Osteocyte (in vitro differentiated cells): ENCODE measurements at places on chromosomes 2 and 18. TPM values are rescaled to one million over a fixed set of nuclear protein-coding genes. Genes with fewer than 3 reads are reported as not detected.

Gene CENPA
- total RNA-seq = 4.6 and 5.1 TPM in 2 replicates

GRCh38 chr18:42100911-42101310 is 145.9 kb downstream of the PIK3C3 start:
- no peak for DNase-seq
- H3K27me3 ChIP-seq = peaks cover 7% of the 10 kb centered on the region
- no peaks in the 10 kb centered on the region for H3K36me3 ChIP-seq
- no peak overlapping the region for H3K4me3 ChIP-seq

Gene DSC3
- 5.6 and 5.8 TPM in 2 replicates for total RNA-seq

Gene GAD1
- total RNA-seq = not detected in 2 replicates

- H3K27me3 ChIP-seq = no peaks in the 10 kb centered on the region
- H3K36me3 ChIP-seq = no peaks in the 10 kb centered on the region
- H3K4me1 ChIP-seq = peaks cover 23% of the 10 kb centered on the region
- H3K4me3 ChIP-seq = no peak overlapping the region
These were observed 36.0 kb downstream of the SULT1C2 start for GRCh38 chr2:108324531-108325255.

Gene GPBAR1
- not detected in 2 replicates for total RNA-seq

DNA sequence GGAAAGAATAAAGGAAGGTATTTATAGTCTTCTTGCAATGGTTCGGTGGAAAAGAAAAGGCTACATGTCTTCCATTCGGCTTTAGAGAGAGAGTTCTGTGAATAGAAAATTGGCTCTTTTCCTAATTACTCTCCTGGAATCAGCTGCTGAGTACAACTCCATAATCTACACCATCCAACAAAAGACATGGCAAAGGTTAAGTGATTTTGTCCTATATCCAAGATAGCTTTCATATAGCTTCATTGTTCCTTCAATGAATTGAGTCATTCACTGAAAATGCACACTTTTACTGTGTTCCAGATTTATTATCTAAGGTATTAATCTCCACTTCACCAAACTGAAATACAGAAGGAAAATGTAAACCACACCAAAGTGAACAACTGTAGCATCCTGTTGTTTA is 514.5 kb downstream of the LRRTM4 start:
- H3K4me3 ChIP-seq = no peak overlapping the region
- H3K36me3 ChIP-seq = no peaks in the 10 kb centered on the region
- DNase-seq = no peak
- no peaks in the 10 kb centered on the region for H3K27me3 ChIP-seq

GRCh38 chr2:60745761-60746160 is 10.3 kb upstream of the PAPOLG start:
- no peak for DNase-seq
- no peaks in the 10 kb centered on the region for H3K36me3 ChIP-seq
- peaks cover 15% of the 10 kb centered on the region for H3K27me3 ChIP-seq
- H3K27ac ChIP-seq = no peak overlapping the region
- H3K4me1 ChIP-seq = peaks cover 11% of the 10 kb centered on the region
- no peak overlapping the region for H3K4me3 ChIP-seq

Gene SKOR2
- total RNA-seq = not detected in 2 replicates

GRCh38 chr2:101752716-101753616 is 55.5 kb downstream of the MAP4K4 start:
- no peaks in the 10 kb centered on the region for H3K27me3 ChIP-seq
- no peak for DNase-seq
- peak overlapping the region; percentile 79 for H3K27ac ChIP-seq
- peaks cover 74% of the 10 kb centered on the region for H3K4me1 ChIP-seq
- H3K4me3 ChIP-seq = peak overlapping the region; percentile 52

Gene DPP4
- total RNA-seq = not detected in 2 replicates

DNA sequence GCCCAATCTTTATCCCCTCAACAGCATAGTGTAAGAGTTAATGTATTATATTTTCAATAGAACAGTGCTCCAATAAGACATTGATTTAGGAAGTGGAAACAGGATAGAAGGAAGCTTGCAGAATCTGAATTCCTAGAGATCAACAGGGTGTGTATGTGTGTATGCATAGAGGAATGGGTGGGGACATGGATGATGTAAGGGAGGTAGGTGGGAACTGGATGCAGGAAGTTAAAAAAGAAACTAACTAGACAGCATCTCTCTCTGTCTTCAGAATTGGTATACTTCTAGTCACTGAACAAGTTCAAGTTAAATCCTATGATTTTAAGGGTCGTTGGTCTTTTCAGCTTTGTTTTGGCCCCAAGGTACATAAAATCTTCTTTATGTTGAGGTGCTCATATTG is 196.6 kb downstream of the PMAIP1 start:
- no peak overlapping the region for H3K27ac ChIP-seq
- no peak for DNase-seq
- H3K4me3 ChIP-seq = no peak overlapping the region
- no peaks in the 10 kb centered on the region for H3K4me1 ChIP-seq
- no peaks in the 10 kb centered on the region for H3K36me3 ChIP-seq

GRCh38 chr18:34990597-34990996 is 50.6 kb upstream of the MAPRE2 start:
- H3K4me1 ChIP-seq = peaks cover 41% of the 10 kb centered on the region
- peaks cover 4% of the 10 kb centered on the region for H3K36me3 ChIP-seq
- H3K27ac ChIP-seq = peak overlapping the region; percentile 74
- no peaks in the 10 kb centered on the region for H3K27me3 ChIP-seq
- H3K4me3 ChIP-seq = no peak overlapping the region

DNA sequence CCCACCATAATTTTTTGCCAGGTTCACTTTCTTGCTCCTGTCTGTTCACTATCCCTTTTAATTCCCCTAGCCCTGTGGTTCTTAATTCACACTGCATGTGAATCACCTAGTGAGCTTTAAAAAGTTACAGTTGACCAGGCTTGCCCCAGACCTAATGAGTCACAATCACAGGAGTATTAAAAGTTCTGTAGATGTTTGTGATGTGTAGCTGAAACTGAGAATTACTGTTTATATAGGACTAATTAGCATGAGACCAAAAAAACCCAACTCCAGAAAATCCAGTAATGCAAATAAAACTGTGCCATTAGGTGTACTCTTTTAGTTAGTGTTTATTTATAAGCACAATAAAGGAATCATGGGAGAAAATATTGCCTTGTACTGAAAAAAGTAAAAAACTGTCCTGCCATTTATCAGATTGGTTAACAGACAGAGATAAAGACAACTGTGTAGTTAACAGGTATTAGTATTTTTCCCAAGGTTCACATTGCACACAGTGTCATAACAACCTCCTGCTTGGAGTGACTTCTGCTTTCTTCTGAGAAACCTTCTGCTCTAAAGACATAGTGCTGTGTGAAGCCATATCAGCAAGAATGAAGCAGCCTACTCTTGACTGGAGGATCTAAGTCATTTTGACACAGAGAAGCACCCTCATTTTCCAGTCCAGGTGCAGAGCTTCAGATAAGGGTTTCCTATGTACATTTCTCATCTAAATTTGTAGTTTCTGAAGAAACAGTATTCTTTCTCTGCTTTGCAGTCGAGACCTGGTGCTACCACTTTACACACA is 39.0 kb downstream of the VAPA start:
- no peaks in the 10 kb centered on the region for H3K4me1 ChIP-seq
- H3K36me3 ChIP-seq = peaks cover 41% of the 10 kb centered on the region
- no peaks in the 10 kb centered on the region for H3K27me3 ChIP-seq
- H3K4me3 ChIP-seq = no peak overlapping the region

DNA sequence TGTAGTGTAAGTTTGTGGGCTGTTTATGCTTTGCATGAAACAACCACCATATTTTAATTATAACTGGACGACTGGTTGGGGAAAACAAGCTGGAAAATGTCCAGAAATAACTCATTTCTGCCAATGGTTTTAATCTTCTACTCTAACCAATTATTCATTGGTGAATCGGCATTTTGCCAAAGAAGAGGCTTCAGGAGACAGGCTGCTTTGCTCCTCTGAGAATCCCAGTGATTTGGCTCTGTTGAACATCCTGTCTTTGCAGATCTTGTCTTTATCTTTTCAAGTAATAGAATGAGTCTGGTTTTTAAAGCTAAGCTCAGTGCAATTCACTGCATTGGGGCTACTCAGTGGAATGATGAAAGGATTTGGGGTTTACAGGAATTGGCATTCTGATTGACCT is 109.6 kb downstream of the APOB start:
- H3K27me3 ChIP-seq = peaks cover 12% of the 10 kb centered on the region
- peaks cover 41% of the 10 kb centered on the region for H3K4me1 ChIP-seq
- no peaks in the 10 kb centered on the region for H3K36me3 ChIP-seq
- no peak overlapping the region for H3K27ac ChIP-seq
- no peak for DNase-seq

Gene GAL3ST2
- 0.48 TPM in 1 of 2 replicates, not detected in the other for total RNA-seq

DNA sequence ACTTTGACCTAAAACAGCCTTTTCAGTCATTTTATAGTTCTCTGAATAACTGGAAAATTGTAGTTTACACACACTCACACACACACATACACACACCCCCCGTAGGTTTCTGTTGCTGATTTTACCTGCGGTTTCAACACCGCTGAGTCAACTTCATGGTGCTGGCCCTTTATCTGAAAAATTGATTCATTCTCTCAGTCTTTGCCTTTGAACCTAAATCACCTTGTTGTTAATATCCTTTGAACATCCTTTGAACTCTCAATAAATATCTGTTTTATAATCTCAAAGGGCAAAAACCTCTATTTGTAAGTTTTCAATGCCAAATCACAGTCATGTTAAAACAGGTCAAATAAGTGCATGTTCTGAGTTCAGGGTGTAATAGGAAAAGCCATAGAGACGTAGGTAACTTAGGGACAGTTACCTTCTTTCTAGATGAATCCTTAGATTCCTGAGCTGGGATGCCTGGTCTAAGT is 109.0 kb upstream of the BZW1 start:
- peaks cover 30% of the 10 kb centered on the region for H3K27me3 ChIP-seq
- H3K27ac ChIP-seq = no peak overlapping the region
- DNase-seq = no peak
- no peaks in the 10 kb centered on the region for H3K36me3 ChIP-seq
- H3K4me3 ChIP-seq = no peak overlapping the region
- no peaks in the 10 kb centered on the region for H3K4me1 ChIP-seq

DNA sequence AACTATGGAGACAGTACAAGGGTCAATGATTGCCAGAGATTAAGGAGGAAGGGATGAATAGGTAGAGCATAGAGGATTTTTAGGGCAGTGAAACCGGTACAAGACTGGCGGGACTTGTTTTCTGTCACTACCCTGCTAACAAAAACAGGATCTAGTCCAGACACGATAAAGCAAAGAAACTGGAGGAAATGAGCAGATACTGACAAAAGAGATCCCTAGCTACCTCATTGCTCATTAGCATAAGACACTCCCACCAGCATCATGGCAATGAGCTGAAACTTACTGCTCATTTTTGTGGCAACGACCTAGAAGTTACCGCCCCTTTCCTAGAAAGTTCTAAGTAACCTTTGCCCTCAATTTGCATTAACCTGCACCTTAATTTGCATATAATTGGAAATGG is 131.2 kb downstream of the ETAA1 start:
- H3K36me3 ChIP-seq = no peaks in the 10 kb centered on the region
- no peak for DNase-seq
- no peaks in the 10 kb centered on the region for H3K4me1 ChIP-seq
- H3K27me3 ChIP-seq = no peaks in the 10 kb centered on the region
- H3K4me3 ChIP-seq = no peak overlapping the region

Gene UGT1A6
- not detected in 2 replicates for total RNA-seq

DNA sequence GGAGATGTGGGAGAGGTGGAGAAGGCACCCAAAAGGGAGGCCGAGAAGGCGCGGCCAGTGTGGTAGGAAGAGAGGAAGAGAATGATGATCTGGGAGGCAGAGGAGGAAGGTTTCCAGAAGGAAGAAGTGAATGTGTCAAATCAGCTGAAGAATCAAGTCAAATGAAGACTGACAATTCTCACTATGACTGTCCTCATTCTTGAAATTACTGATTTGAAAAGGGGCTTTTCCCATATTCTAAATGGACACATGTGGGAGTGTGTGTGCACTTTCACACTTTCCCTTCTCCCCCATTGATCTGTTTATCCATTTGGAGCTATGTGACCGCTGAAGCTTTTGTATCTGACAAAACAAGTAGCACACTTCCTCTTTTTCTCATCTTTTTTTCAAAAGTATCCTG is 6.1 kb downstream of the AFF3 start:
- no peak for DNase-seq
- H3K27me3 ChIP-seq = no peaks in the 10 kb centered on the region
- H3K36me3 ChIP-seq = no peaks in the 10 kb centered on the region
- H3K4me1 ChIP-seq = no peaks in the 10 kb centered on the region
- no peak overlapping the region for H3K4me3 ChIP-seq
- no peak overlapping the region for H3K27ac ChIP-seq

Gene AAK1
- 66.0 and 75.0 TPM in 2 replicates for total RNA-seq

GRCh38 chr2:224284134-224284946 is 117.6 kb downstream of the FAM124B start:
- H3K36me3 ChIP-seq = no peaks in the 10 kb centered on the region
- peaks cover 20% of the 10 kb centered on the region for H3K27me3 ChIP-seq
- no peak overlapping the region for H3K4me3 ChIP-seq
- DNase-seq = no peak

GRCh38 chr18:76354348-76354747 is 140.7 kb downstream of the ZNF516 start:
- H3K27ac ChIP-seq = no peak overlapping the region
- H3K27me3 ChIP-seq = no peaks in the 10 kb centered on the region
- H3K4me1 ChIP-seq = peaks cover 5% of the 10 kb centered on the region

Gene CHRND
- total RNA-seq = not detected in 2 replicates

- DNase-seq = no peak
- peaks cover 19% of the 10 kb centered on the region for H3K4me1 ChIP-seq
- no peaks in the 10 kb centered on the region for H3K36me3 ChIP-seq
- no peak overlapping the region for H3K4me3 ChIP-seq
These were observed 17.1 kb upstream of the THADA start for GRCh38 chr2:43612944-43613343.

Gene TEX44
- total RNA-seq = not detected in 2 replicates

DNA sequence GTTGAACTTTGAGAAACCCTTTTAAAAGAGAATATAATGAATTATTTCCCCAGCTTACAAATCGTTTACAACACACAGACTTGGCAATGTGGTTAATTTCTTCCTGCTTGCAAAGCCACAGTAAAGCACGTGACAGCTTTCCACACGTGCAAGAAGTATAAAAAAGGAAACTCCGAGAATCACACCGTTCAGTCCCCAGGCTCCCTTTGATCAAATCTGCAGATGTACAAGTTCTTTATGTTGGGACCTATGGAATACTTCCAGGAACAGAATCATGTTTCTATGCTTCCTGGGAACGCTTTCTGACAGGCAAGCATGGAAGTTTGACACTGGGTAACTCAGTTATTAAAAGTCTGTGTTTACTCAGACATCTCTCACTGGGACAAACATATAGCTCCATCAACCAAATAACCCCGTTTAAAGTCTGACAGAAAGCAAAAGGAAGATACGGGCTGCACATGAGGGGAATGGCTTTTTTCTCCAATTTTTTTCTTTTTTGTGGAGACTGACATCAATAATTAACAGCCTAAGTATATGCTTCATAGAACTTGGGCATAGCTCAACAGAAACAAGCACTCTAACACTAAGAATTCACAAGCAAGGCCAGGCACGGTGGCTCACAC is 134.8 kb downstream of the EIPR1 start:
- peaks cover 5% of the 10 kb centered on the region for H3K36me3 ChIP-seq
- H3K4me3 ChIP-seq = no peak overlapping the region
- no peak overlapping the region for H3K27ac ChIP-seq
- H3K4me1 ChIP-seq = no peaks in the 10 kb centered on the region
- H3K27me3 ChIP-seq = no peaks in the 10 kb centered on the region
- no peak for DNase-seq

GRCh38 chr2:1793868-1794445 is 49.6 kb upstream of the PXDN start:
- H3K27me3 ChIP-seq = peaks cover 7% of the 10 kb centered on the region
- no peak overlapping the region for H3K27ac ChIP-seq
- H3K36me3 ChIP-seq = no peaks in the 10 kb centered on the region

- peaks cover 3% of the 10 kb centered on the region for H3K36me3 ChIP-seq
- no peak for DNase-seq
- no peaks in the 10 kb centered on the region for H3K27me3 ChIP-seq
- no peak overlapping the region for H3K27ac ChIP-seq
These were observed 131.8 kb downstream of the BAZ2B start for GRCh38 chr2:159484532-159484931.
